ENCODE measurements at places on chromosomes 6 and 20. TPM values are rescaled to one million over a fixed set of nuclear protein-coding genes. Genes with fewer than 3 reads are reported as not detected.

LPA gene
- not detected for total RNA-seq

COL19A1 gene
- not detected for total RNA-seq

OPRM1 gene
- total RNA-seq, result not detected

DDX43 gene
- total RNA-seq, result 3.1 TPM

IMPG1 gene
- total RNA-seq, result not detected

CRISP1 gene
- total RNA-seq, result not detected

OR12D3 gene
- not detected for total RNA-seq

SIRPB1 gene
- total RNA-seq, result 4.1 TPM

CD93 gene
- 0.07 TPM for total RNA-seq
